A375 (cell line): ENCODE measurements at places on chromosomes 3 and 15. TPM values are rescaled to one million over a fixed set of nuclear protein-coding genes. Genes with fewer than 3 reads are reported as not detected.

Gene POLR2H
- total RNA-seq = 116 and 132 TPM in 2 replicates

Gene IDH3A
- total RNA-seq = 44.9 and 62.7 TPM in 2 replicates

Gene ST8SIA2
- not detected in 2 replicates for total RNA-seq

Gene CRABP1
- total RNA-seq = not detected in 2 replicates

Gene MAP6D1
- total RNA-seq = 1.0 and 2.3 TPM in 2 replicates

Gene FOXL2NB
- 0.11 TPM in 1 of 2 replicates, not detected in the other for total RNA-seq

Gene ROBO1
- total RNA-seq = 68.6 and 75.4 TPM in 2 replicates

Gene STAB1
- total RNA-seq = 0.15 TPM in 1 of 2 replicates, not detected in the other
